ENCODE measurements at places on chromosomes 1 and 21.

DNA sequence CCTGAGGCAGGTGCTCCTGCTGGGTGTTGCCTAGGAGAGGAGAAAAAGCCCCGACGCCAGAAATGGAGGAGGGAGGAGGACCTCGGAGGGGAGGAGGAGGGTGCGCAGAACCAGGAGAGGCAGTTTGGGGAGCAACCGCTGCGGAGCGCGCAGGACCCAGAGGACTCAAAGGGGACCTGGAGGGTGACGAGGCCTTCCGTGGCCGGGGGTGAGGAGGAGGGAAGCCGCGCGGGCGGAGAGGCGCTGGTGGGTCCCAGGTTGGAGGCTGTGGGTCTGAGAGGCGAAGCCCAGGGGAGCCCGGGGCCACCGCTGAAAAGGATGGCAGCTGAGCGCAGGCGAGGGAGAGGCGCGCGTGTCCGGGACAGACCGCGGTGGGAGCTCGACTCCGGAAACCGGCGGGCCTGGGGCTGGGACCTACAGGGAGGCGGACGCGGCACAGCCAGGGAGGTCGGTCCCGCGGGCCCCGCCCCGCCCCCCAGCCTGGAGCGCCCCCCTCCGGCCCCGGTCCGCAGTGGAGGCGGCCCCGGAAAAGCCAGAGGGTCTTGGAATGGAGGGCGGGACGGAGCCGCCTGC, 15.1 kb downstream of the RNF223 start:
- DNase-seq: no peak

DNA sequence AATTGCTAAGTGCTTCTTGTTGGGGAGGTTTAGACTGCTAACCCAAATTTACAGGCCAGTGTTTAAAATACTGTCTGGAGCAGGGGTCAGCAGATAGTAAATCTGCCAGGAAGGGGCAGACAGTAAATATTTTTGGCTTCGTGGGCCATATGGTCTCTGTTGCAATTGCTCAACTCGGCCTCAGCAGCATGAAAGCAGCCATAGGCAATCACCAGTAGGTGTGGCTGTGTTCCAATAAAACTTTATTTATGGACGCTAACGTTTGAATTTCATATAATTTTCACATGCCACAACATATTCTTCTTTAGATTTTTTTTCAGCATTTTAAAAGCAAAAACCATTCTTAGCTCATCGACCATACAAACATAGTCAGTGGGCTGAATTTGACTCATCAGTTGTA, 172.7 kb downstream of the BRINP2 start:
- DNase-seq: no peak

DNA sequence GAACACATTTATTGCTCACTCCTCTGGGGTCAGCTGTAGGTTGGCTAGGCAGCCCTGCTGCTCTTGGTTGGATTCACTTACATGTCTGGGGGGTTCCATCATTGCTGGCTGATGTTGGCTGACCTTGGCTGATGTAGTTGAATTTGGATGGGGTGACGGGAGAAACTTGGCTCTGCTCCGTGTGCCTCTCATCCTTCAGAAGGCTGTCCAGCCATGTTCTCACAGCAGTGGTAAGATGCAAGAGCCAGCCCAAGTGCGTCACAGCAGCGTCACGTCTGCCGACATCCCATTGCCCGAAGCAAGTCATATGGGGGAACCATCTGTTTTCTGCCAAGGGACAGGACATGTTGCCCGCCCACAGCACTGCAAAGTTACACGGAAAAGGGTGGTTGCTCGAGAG, 613.5 kb downstream of the MATN1 start:
- DNase-seq: no peak

DNA sequence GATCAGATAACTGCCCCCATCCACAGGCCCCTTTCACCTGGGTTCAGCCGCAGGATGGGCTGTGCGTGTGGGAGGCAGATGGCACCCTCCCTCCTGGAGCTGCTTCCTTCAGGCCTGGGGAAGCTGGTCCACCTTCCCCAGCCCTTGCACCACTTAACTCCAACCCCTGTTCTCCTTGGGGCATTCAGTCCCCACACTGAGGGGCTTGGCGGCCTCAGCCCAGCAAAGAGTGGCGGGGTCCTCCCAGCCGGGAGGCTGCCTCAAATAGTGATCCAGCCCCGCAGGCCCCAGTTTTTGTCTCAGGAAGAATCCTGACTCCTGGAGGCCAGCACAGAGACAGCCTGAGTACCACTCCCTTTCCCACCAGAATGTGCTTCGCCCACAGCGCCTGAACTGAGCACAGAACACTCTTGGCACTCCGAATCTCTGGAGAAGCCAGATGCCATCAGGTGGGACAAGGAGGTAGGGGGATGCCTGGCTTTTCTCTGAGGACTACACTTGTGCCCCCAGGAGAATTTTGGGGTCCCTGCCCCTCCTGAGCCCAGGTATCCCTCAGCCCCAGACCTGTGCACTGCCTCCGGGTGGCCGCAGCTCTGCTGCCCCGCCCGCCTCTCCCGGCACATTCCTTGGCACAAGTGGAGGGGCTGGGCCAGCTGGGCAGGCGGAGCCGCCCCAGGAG, 936 bp downstream of the PAQR6 start:
- no peak for DNase-seq

DNA sequence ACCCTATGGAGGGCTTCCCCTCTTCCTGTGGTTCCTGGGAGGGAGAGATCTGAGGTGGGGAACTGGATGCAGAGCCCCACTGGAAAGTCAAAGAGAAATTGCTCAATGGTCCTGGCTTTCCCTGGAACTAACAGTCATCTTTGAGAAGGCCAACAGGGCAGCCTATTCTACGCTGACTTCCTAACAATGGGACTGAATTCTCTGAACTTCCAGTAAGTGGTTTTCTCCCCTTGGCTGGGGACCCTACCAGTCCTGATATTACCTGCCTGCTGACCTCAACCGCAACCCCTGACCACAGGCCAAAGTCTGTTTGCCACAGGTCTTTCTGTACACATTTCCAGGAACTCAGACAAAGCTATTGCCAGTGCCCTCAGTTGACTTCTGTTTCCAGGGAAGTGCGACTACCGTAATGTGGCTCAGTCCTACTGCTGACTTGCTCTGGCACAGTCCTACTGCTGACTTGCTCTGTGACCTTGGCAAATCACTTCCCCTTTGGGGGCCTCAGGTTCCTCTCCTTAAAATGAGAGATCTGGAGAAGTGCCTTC, 55.3 kb downstream of the C8B start:
- DNase-seq: no peak

GRCh38 chr1:44801491-44802305, 1.5 kb downstream of the PLK3 start:
- DNase-seq: no peak

DNA sequence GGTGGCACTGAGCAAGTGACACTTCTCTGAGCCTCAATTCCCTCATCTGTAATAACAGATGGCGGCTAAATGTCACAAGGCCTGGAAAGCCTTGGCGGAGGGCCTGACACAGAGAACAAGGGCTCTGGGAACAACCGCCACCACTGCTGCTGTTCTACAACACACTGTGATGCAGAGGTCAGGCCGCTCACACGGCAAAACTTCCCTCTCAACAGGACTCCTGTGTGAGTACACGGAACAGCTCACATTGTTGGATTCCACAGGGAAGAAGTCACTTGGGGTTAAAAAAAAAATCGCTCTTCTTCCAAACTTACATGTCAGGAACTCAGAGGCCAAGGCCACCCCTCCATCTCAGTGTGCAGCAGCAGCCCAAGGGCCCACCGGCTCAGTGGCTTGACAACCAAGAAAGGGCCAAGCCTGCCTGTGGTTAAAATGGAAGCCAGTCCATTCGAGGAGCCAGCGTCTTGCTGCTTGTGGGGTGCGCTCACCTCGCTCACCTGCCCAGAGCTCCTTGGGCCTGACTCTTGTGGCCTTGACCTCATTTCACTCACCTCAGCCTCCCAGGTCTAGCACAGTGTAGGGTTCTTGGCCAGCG, 101.1 kb downstream of the RAVER2 start:
- DNase-seq: no peak

- DNase-seq: no peak
Observed at GRCh38 chr1:212215910-212216309, 69.3 kb upstream of the PPP2R5A start.

GRCh38 chr1:40978886-40979240, 633 bp upstream of the CTPS1 start:
- no peak for DNase-seq

DNA sequence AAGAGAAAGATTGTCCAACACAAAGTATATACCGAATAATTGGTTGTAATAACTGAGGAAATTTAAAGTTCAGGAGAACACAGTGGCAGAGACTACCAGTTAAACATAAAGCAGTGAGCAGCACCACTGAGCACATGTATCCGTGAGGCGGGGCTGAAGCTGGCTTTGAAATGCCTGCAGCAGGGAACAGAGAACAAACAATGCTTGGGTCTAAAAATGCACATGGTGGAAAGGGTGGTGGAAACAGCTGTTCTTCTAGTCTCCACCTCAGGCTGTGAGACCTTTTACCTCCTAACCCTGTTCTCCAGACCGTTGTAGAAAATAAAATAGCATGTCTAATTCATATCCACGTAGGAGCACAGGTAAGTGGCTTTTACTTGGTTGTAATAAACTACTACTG, 7.7 kb upstream of the GNG4 start:
- DNase-seq: no peak

GRCh38 chr21:44684483-44684882, 2.5 kb upstream of the KRTAP12-1 start:
- no peak for DNase-seq

- no peak for DNase-seq
Observed at GRCh38 chr1:176857632-176858031, 306.9 kb downstream of the ASTN1 start.

- no peak for DNase-seq
Observed at GRCh38 chr21:41966041-41966833, 12.4 kb upstream of the C2CD2 start.

DNA sequence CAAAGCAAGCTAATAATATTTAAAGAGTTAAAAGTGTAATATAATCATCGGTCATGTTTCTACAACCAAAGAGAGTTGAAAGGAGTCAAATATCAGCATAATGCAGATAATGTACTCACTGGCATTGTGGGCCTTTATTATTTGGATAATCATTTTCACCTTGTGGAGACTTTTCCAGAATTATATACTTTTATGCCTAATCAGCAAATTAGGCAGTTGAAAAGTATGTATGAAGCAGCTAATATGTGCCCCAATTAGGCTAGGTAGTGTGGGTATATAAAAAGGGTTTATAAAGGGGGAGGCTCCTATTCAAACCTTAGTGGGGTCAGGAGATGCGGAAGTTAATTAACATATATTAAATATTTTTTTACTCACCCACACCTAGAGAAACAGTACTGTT, 102.8 kb upstream of the HNRNPU start:
- no peak for DNase-seq

DNA sequence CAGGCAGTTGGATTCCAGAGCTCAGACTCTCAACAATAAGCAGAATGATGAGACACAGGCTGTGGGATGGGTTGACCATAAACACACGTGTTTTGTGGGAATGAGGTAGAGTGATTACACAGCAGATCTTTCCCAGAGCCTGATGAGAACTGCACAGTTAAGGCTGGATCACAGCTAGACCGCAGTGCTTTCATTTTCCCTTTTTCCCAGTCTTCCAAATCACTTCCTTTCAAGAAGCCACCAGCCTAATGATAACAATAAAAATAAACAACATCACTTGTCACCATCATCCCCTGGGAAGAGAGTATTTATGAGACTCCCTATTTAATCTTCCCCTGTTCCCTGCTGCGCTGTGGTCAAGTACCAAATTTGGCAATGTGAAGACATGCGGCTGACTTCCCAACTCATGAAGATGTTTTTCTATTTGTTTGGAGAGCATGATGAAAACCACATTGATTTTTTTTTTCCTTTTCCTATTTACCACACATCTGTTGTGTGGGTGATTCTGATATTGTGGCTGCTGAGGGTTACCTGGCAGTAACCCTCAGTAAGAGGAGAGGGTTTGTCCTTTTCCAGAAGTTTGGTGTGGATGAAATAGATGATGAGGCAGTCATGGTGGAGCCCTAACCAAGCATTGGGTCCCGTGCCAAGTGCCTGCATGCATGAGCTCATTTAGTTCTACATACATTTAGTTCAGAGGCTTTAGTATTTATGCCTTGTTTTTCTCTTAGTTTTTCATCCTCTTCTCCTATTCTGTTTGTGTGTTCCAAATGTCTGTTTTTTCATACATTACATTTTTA, 248.9 kb upstream of the HOOK1 start:
- no peak for DNase-seq

GRCh38 chr1:98351561-98351960, 310.0 kb upstream of the SNX7 start:
- DNase-seq: no peak

GRCh38 chr1:15328351-15329103, 81.2 kb upstream of the EFHD2 start:
- no peak for DNase-seq

DNA sequence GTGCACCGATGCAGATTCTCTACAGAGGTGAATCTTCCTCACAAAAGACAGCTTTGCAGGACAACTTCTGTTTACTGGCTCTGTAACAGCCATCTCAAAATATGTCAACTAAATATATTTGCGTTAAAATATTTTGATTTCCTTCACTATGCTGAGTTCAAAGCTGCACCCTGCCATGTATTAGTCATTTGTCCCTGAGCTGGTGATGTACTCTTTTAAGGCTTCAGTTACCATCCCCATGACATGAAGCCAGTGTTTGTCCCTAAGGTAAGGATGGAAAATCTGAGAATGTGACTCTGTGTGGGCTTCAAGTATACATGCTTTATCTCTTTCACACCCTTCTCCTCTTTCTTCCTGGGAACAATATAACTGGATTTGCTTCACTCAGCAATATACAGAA, 70.2 kb upstream of the BTG3 start:
- DNase-seq: no peak

GRCh38 chr1:10236405-10237156, 26.2 kb downstream of the KIF1B start:
- no peak for DNase-seq

- DNase-seq: no peak
Observed at GRCh38 chr1:44631333-44631646, 43.0 kb downstream of the TMEM53 start.
